ENCODE measurements at places on chromosomes 13 and 19.
A peak's percentile ranks its signal among the peaks of the same experiment; 100 is the strongest.

DNA sequence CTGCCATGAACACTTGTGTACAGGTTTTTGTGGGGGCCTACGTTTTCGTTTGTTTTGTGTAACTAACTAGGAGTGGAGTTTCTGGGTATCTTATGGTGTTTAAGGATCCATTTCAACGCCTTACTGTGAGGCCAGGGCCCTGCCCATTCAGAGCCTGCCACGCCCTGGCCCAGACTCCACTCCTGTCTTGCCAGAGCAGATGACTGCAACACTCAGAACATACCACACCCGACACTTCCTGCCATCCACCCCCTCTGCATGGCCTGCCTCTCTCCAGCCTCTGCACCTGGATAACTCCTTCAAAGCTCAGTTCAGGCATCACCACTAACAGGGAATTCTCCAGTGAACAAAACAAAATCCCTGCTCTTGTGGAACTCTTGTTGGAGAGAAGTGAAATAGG is 43.2 kb downstream of the RGCC start:
- no peak for DNase-seq

DNA sequence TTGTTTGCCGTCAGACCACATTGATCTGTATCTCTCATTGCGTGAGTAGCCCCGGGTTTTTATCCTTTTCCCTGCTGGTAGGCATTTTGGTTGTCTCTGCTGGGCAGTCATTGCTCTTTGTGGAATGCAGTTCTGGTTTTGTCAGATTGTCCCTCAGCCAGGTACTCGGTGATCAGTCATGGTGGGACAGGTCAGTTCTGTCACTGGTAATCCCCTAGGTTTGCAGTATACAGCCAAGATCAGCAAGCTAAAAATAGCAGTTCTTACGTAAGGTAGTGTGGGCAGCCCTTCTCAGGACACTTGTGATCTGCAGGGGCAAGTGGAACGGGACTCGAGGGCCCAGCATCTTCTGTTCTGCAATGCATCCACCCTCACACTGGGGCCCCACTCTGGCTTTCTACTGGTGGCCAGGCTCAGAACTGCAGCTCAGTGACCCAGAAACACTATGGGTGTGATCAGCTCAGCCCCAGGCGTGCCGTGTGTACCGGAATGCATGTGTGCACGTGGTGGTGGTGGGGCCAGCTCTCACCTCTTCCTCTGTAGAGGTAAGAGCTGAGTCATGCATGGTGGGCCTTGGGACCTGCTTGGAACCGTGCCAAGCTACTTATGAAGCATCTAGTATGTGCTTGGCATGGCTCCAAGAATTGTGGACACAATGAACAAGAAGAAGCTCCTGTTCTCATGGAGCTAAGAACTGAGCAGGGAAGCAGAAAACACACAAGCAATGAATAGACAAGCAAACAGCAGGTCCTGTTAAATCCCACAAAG is 6.3 kb downstream of the PLEKHF1 start:
- no peak for DNase-seq

- DNase-seq = no peak
Observed at GRCh38 chr19:14370169-14370939, 10.9 kb upstream of the ADGRE5 start.

GRCh38 chr19:12800923-12801465 is 606 bp downstream of the PRDX2 start:
- no peak for DNase-seq

DNA sequence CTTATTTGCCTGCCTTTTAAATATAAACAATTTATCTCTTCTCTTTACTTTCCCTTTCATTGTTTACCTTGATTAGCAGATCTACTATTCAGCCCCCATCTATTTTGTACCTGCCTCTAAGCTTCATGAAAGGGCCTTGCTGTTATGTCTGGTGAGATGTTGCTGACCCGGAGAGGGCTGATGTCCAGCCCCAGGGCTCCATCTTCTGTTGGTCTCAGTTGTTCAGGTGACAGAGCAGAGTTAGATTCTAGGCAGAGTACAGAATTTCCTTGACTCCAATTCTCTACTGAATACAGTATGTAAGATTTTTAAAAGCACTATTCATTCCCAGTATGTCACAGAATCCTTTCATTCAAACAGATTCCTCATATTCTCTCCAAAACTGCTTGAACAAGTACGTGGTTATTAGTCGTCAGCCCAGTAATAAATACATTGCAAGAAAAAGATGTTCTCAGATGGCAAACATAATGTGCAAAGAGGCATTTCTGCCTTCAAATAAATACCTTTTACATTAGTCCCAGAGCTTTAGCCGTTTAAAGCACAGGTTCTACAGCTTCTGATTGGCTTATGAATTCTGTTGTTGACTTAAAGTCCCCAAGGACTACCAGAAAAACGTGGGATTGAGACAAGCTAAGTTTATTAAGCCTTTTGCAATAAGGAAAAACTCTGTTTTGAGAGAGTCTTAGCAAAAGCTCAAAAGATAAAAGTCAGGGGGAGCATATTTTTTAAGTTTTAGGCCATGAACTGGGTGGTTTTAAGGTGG is 159.1 kb downstream of the GPC5 start:
- no peak for DNase-seq

DNA sequence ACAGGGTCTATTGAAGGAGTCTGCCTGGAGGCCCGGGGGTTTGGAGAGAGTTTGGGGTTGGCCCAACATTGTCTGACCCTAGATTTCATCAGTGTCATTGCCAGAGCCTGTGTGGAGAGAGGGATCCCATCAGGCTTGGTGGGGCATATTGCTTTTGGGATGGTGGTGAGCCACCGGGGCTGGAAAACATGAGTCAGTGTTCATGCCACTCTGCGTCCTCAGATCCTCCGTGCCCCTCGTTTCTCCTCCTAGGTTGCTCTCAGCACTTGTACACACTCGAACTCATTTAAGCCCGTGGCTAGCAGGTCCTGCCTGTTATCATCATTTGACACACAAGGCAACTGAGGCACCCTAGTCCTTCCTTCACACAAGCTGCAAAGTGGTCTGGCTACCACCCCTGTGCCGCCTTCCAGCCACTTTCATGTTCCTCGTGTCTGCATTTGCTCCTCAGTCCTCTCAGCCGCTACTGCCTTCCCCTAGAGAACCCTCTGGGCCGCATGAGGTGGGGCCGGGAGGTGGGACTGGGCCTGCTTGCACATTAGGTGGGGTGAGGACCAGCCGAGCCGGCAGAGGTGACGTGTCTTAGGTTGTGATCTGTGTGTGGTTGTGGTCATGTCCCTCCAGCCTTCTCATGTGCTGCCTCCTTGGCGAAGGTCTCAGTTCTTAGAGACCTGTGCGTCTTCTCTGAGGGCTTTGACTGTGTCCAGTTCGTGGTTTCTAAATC is 3.6 kb downstream of the NACC1 start:
- DNase-seq = no peak

DNA sequence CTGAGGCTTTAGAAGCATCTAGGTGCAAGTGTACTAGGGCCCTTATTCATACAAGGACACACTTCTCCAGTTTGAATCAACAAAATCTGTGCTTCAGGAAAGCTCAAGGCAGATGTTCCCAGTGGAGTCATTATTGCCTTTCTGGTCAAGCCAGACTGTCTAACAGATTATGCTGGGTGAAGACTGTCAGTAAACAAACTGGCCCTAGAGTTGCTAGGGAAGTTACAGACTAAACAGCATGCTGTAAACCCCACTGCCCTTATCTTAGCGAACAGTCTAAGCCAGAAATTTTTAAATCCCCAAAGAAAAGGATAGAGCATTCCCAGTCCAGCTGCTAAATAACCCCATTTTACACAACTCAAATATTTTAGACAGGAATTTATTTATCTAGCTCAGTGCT is 1701.3 kb upstream of the PRR20A start:
- DNase-seq = no peak

GRCh38 chr19:45865269-45865948 is 1.3 kb downstream of the FOXA3 start:
- DNase-seq = no peak

GRCh38 chr19:40920300-40921004 is 38.4 kb upstream of the CYP2A7 start:
- no peak for DNase-seq

- DNase-seq = peak; percentile 10
Observed at GRCh38 chr13:34627509-34628208, 314.4 kb upstream of the NBEA start.

GRCh38 chr19:5536337-5536894 is 31.3 kb downstream of the TINCR start:
- DNase-seq = peak; percentile 94

DNA sequence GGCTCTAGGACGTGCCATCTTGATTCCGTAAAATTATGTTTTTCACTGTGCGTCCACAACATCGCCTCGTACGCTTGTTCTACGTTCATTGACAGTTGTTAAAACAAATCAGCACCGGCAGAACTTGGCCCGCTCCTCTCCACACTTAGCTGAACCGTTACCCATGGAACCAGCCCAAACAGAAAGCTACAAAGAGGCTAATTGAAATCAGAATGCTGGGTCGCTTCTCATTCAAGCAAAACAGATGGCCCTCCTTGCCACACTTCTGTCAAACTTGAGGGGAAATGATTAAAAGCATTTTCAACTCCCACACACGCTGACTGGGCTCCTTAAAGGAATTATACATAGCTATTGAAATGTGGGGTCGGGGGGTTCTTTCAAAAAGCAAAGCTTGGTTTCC is 71.6 kb downstream of the TM9SF2 start:
- DNase-seq = no peak

DNA sequence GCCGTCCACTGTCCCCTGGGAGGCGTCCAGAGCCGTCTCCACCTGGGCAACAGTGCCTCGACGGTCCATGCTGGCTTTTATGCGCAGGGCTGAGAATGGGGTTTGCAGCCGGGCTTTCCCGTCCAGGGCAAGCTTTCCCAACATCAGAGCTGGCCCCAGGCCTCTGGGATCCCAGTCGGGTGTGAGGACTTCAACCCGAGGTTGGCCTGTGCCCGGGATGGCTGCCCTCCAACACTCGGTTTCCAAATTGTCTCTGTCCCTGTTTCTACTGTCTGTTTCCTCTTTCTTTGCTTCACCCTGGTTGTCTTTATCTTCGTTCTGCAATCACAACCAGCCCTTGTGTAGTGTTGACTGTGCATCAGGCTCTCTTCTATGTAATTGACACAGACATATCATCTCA is at the start of gene IFNL4:
IFNL4 (minus strand) TSS at position 51 of the 400 bp plus-strand sequence.
- no peak for DNase-seq

- DNase-seq = no peak
Observed at GRCh38 chr13:99124794-99125316, 75.8 kb upstream of the UBAC2 start.

- no peak for DNase-seq
Observed at GRCh38 chr13:80116107-80116506, 224.8 kb downstream of the SPRY2 start.

DNA sequence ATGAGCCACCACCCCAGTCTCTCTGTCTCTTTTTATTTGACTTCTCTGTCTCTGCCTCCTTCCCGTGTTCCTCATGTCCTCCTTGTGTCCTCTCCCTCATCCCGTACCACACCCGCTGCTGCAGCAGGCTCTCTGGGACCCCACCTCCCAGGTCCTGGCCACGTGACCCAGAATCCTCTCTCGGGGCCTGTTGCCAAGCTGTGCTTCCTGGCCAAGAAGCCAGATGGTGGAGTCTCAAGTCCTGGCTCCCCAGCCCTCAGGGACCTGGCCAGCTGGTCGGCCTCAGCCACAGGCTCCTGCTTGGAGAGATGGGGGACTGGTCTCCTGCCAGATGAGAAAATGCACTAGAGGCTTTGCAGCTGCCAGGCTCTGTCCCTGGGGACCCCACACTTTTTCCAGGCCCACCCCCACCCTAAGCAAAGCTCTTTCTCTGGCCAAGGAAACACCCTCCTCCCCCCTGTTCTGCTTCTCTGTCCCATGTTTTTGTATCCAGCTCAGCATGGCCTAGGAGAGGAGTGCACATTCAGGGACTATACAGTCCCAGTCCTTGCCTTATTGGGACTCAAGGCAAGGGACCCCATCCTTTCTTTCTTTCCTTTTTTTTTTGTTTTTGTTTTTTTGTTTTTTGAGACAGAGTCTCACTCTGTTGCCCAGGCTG is 34.3 kb upstream of the SHKBP1 start:
- no peak for DNase-seq

Measured in COR-L47 (cell line).